ENCODE measurements at places on chromosomes 2 and 18.

DNA sequence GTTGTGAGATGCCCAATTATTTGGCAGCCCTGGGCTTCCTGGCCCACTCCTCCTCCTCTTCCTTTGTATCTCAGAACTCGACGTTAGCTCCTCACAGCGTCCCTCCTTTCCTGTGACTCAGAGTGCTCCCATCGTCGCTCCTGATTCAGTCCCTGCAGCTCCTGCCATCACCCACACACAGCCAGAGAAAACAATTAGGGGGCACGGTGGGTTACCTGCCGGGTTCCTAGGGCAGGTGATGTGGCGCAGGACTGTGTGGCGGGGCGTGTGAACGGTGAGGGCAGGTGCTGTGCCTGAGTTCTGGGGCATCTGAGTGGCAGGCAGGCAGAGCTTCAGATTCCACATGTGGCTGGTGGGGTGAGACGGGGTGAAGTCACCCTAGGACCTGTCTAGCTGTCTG, 42.6 kb downstream of the GLI2 start:
- no peak for DNase-seq

DNA sequence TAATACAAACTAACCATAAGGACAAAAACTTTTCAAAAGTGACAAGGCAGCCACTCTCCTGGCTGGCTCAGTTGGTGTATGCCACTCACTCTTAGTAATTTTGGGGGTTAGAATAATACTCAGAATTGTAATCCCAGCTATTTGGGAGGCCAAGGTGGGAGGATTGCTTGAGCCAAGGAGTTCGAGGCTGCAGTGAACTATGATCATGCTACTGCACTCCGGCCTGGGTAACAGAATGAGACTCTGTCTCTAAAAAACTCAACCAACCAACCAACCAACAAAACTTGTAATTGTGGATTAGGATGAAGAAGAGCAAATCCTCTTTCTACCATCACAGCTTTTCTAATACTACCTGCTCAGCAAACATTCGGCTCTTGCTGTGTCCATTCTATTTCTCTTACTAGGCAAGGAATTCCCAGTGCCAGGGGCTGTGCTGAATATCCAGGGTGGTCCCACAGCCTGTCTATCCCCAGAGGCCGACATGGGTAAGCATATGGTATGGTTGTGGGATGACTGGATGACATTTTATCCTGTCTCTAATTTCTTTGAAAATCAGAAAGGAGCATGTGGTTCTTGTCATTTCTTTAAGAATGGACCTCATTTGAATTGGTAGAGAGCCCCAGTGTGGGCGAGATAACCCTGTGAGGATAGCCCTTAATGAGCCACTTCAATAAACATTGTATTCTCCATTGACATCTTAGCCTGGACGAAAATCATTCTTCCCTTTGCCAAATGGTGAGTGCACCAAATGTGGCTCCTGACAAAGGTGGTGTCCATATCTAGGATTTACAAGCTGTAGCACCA, 220.1 kb downstream of the MYCN start:
- no peak for DNase-seq

- no peak for DNase-seq
Measured at GRCh38 chr2:145020139-145020538, 500.2 kb upstream of the ZEB2 start.

GRCh38 chr2:196851088-196851487, 41.9 kb upstream of the C2orf66 start:
- no peak for DNase-seq

- no peak for DNase-seq
Measured at GRCh38 chr2:239607517-239608191, 206.8 kb upstream of the HDAC4 start.

DNA sequence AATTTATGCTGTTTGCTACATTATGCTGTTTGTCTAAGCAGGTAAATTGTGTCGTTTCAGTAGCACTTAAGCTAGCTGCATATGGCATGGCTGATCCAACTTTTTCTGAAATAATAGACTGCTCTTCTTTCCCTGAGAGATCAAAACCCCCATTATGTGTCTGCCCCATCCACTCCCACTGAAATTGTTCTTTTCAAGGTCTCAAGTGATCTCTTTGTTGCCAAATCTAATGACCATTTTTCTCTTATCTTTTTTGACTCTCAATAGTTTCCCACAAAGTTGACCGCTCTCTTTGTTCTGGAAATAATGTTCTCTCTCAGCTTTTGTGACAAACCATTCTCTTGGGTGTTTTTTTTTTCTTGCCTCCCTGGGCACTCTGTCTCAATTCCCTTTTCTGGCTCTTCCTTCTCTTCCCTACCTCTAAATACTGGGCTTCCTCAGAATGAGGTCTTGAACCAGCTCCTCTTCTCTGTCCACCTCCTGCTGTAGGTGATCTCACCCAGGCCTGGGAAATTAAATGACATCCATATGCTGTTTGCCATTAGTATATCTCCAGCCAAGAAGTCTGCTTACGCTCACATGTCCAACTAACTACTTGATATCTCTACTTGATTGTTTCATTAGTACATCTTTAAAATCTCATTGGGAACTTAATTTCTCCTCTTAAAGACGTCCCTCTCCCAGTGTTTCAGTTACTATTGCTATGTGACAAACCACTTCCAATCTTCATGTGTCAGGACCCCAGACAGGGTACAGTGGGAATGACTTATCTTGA, 107.3 kb upstream of the TLK1 start:
- DNase-seq: no peak

DNA sequence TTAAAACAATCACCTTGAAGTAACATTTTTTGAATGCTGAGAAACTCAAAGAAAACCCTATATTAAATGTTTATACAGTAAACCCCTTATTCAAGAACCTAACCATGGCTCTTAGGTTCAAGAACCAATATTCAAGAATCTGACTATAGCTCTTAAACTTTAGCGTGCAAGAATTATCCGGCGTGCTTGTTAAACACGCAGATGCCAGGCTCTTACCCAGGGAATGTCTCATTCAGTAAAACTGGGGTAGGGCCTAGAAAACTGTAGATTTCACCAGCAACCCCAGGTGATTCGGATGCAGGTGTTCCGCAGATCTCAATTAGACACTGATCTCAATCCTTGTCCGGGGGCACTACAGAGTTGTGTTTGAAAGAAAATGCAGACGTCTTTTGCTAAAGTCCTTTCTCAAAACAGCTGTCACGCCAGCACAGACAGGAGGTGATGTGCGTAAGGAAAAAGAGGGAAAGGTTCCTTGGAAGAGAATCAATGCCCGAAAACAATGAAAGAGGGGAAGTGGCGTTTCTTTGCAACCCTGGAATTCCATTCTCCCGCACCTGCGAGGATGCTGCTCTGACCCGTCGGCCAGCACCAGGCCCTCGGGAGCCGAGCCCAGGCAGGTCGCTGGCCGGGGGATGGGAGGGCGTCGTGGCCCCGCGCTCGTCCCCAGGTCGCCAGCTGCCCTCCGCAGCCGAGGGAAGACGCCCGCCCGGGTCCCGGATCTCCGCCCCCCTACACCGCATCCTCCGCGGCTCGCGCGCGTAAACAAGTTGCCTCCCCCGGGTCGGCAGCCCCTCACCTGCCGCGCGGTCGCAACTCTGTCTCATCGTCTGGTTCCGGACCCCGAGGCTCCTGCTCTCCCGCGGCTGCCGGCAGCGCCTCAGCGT, 851 bp downstream of the EIF2AK3 start:
- DNase-seq: no peak

- no peak for DNase-seq
Measured at GRCh38 chr2:45469314-45470099, 141.6 kb downstream of the SRBD1 start.

DNA sequence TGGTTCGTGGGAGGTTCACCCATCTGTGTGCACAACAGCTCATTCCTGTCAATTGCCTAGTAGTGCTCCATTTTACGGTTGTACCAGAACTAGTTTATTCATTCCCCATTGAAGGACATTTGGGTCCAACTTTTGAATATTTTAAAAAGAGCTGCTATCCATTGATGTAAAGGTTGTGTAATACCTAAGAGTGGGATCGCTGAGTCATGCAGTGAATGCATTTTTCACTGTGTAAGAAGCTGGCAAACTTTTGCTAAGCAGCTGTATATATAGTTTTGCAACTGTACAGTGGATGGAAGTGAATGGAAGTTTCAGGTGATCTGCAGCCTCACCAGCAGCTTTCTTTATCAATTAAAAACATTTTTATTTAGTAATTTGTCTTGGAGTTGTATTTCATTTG, 104.5 kb downstream of the DCDC2C start:
- no peak for DNase-seq

DNA sequence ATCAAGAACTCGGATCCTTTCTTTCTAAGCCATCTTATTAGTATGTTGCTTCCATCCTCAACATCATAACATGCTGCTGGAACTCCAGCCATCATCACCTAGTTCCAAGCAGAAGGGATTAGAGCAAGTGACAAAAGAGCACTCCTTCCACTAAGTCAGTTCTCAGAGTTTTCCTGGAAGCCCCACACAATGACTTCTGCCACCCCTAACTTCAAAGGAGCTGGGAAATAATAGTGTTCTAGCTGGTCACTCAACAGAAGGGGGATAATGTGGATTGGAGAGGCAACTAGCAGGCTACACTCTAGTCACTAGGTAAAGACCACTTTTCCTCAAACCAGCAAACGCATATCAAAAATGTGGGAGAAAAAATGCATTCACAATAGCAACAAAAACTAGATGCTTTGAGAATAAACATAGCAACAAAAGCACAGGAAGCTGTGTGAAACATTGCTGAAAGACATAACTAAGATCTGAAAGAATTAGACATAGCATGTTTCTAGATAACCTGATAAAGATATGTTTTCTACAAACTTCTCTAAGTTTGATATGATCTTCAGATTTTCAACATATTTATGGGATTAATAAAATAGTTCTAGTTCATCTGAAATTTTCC, 39.5 kb downstream of the COX7A2L start:
- no peak for DNase-seq

GRCh38 chr18:37306432-37306831, 259.2 kb downstream of the CELF4 start:
- DNase-seq: no peak

GRCh38 chr2:232479341-232480200, 8.1 kb downstream of the ECEL1 start:
- DNase-seq: no peak

DNA sequence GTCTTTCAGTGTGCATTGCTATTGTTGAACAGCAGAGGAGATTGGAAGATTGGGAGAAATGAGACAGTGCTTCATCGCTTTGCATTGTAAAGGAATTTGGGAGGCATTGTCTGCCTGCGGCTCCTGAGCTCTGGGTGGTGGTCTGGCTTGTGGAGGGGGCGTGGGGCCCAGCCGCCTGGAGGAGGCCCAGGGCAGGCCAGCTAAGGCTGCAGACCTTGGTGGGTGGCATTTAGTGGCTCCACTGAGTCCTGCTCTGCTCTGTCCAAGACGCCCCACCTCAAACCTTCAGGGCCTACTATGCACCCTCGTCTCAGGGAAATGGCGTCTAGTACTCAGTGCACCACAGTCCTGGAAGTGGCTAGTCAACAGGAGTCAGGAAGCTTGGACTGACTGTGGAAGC, 5.7 kb upstream of the HS1BP3 start:
- no peak for DNase-seq

DNA sequence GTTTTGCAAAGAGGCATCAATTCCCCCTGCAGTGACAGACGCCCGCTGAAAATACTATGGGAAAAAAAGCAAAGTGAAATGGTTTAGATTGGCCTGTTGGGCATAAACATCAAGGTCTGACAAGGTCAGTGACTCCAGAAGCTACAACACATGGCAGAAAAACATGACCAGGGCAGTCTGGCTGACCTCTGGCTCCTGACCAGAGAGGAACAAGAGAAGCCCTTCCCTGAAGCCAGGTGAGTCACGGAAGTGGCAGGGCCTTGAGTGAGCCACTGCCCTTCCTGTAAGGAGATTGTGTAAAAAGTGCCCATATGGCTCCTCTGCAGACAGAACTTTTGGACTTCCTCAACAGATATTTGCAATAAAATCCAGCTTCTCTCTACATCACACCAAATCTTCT, 72.0 kb downstream of the DNER start:
- no peak for DNase-seq

DNA sequence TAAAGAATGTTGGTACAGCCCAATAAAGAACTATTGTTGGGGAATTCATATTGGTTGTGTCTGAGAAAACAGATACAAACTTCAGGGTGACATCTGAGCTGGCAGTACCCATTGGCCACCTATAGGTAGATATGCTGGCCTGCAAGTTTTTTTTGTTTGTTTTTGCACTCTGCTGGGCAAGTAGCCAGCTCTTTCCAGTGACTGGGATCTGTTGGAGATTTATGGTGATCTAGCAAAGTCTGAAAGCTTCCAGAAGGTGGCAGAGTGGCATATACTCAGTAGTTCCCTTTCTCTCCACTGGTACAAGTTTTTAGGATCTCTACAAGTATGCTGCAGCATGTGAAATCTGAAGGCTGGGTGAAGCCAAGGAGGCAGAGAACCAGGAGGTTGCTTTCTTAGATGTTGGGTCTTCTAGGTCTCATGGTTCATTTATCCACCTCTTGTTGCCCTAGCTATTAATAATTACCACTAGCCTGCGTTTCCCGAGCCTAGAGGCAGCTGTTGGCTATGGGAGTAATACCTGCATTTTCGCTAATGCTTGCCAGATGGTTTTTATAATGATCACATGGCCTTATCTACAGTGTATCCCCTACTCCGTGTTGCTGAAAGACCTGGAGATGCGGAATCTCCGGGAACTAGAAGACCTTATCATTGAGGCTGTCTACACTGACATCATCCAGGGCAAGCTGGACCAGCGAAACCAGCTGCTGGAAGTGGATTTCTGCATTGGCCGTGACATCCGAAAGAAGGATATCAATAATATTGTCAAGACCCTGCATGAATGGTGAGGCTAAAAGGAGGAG, 9.5 kb downstream of the COPS7B start:
- DNase-seq: no peak

- DNase-seq: no peak
Measured at GRCh38 chr2:159640176-159640575, 23.8 kb upstream of the BAZ2B start.

DNA sequence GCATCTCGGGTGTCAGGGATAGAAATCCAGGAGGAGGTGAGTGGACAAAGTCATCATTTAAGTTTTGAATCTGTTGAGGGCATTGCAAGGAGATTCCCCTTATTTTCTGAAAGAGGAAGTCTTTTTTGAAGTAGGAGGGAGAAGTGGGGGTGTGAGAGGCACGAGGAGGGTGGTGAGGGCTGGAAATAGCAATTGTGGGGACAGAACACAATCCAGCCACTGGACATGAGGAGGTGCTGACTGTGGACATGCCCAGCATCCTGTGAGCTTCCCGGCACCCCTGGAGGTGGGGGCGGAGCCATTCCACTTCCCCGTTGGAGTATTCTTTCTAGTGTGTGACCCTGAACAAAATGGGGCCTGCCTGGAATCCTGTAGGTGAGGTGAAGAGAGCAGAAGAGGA, 310.7 kb upstream of the EPAS1 start:
- no peak for DNase-seq

GRCh38 chr2:218722876-218723785, 12.5 kb downstream of the TTLL4 start:
- no peak for DNase-seq

- DNase-seq: no peak
Measured at GRCh38 chr2:231600619-231601355, 8.1 kb downstream of the TEX44 start.
